NCI-H2081 (cell line): ENCODE measurements at places on chromosomes 4 and X.
A peak's percentile ranks its signal among the peaks of the same experiment; 100 is the strongest.

DNA sequence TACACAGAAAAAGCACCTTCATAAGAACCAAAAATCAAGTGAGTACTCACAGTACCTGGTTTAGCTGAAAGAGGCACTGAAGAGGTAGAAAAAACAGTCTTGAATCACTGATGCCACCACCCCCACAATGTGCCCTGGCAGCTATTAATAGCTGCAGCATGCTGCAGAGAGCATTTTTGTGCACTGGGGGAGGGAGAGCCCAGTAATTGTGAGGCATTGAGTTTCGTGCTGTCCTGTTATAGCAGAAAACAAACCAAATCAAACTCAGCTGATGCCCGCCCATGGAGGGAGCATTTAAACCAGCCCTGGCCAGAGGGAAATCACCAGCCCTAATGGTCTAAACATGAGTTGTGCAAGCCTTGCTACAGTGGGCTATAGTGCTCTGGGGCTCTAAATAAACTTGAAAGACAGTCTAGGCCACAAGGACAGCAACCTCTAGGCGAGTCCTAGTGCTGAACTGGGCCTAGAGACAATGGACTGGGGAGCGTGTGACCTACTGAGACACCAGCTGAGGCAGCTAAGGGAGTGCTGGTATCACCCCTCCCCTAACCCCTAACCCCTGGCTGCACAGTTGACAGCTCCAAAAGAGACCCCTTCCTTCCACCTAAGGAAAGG lies 106.3 kb upstream of the TMLHE start:
- DNase-seq = no peak

- no peak for DNase-seq
Measured at GRCh38 chr4:158739600-158739999, 16.4 kb upstream of the PPID start.

GRCh38 chrX:39261446-39262147 lies 460.3 kb downstream of the MID1IP1 start:
- peak; percentile 62 for DNase-seq

GRCh38 chr4:185683896-185684295 lies 128.1 kb downstream of the SORBS2 start:
- no peak for DNase-seq

DNA sequence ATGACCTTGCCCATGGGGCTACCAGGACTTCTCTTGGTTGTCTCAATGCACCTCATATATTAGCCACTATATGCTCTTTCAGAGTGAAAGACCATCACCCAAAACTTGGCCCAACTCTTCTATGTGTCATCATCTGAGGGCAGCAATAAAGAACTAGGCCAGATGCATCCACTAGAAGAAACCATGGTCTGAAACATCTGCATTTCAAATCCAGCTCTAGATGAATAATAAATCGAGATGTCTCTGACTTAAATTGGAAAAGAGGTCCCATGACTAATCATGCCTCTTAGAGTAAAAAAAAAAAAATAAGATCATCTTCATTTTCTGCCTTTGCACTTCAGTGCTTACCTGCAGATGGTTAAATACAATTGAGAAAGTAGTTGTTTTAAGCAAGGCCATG lies 397.6 kb upstream of the PITX2 start:
- no peak for DNase-seq

- DNase-seq = no peak
Measured at GRCh38 chr4:25113915-25114904, 46.0 kb downstream of the SEPSECS start.

DNA sequence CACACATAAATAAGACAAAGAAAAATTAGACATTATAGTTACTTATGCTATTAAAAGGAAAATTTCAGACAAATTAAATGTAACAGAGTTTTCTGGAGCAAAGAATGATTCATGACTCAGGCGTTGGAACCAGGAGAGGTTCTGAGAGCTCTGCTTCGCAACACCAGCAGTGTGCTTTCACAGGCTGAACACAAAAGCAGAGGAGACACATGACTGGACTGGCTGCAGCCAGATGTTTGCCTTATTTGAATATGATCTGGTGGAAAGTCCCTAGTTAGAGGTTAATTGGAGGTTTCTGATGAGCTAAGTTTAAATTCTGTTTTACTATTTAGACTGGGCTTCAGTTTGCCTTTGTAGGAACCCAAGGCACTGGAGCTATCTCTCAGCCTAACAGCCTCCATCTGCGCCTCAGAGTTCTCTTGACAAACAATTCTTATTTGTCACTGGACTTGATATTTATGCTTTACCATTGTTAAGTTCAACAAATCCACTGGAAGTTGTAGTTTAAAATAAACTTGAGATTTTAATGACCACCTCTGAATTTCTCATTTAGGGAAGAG lies 16.2 kb downstream of the BOD1L1 start:
- no peak for DNase-seq

DNA sequence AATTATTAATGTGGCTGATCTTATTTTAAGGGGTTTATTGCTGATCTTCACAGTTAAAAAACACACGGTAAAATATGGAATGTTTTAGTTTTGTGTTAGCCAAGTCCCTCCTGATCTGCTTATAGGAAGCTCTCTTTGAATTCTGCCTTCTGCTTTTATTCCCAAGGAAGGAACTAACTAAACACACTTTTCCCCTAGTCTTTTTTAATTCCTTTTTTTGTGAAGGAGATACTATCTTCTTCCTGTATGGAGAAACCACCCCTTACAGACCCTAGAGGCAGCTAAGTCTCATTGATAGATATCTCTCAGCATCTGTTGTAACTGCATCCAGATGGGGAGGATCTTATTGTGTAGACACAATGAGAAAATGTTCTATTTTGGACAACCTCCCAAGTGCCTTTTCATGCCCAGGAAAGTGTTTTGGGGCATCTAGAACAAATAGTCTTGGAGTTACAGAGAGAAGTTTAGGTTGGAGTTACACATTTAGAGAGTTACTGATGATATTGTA lies 64.4 kb downstream of the AFF1 start:
- no peak for DNase-seq

GRCh38 chr4:15516494-15516893 lies 46.8 kb downstream of the CC2D2A start:
- DNase-seq = no peak

DNA sequence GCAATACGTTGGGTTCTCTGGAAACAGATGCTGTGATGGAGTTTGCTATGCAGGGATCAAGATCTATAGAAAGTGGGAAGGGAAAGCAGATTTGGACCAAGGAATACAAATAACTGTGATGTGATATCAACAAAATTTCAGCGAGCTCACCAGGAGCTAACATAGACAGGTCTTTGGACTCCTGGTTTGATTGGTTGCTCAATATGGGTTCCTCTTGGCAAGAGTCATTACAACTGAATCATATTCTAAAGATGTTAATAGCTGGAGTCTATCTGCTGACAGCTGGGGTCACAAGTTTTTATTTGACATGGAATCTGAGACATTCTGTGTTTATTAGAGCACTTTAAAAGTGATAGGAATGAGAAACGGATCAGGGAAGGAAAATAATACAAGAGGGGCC lies 637.6 kb upstream of the GNPDA2 start:
- no peak for DNase-seq

- DNase-seq = no peak
Measured at GRCh38 chrX:123822965-123823364, 36.9 kb upstream of the XIAP start.

- DNase-seq = no peak
Measured at GRCh38 chr4:78902298-78902697, 36.9 kb downstream of the PAQR3 start.

DNA sequence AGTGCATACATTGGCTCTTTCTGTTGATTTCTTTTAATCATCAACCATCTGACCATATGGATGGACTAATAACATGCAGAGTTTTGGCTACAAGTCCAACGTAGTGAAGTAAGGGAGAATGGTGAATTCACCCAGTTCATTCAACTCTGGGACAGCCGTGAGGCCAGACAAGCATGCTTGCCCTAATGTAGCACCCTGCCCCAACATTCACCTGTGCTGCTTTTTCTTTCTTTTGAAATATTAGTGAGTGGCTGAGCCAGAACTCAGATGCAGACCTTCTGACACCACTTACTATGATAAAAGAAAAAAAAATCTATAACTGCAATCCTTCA lies 17.5 kb downstream of the ARSJ start:
- DNase-seq = no peak

DNA sequence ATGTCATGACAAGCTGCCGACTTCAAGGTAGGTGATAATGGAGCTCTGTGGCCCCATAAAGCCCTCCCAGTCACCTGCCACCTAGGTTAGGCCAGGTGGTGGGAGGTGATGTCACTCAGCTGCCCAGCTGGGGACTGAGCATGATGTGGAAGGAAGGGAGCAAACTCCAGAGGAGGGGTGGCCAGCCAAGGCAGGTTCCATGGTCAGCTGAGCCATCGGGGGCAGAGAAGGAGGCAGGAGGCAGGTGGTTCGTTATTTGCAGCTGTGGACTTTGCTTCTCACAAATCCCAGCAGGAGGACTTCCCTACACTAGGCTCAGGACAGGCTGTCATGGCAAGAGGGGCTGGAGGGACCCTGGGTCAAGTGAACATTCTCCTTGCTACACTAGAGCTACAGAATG lies 2.1 kb downstream of the CCDC120 start:
- DNase-seq = no peak

DNA sequence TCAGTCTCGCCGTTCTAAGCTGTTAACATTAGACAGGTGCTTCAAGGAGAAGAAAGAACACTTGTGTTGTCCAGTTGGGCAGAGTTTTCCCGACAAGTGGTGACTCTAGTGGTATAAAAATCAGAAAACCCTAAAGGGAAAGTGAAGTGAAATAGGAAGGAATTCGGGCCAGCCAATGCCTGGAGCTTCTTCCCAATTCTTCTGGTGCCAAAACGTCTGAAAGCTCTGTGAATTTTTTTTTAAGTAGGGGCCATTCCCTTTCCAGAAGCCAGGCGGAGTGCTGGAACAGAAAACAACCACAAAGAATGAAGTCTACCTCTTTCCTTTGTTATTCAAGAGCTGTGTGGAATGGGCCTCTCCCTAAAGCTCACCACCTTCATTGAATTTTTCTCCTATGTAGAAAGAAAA lies 43.1 kb upstream of the PPARGC1A start:
- no peak for DNase-seq
